Stomach (tissue), 19 donors: ENCODE measurements at places on chromosomes 2 and 18.

- DNase-seq, result no peak
Observed at GRCh38 chr18:76963936-76964335, 141.6 kb downstream of the ZNF236 start.

DNA sequence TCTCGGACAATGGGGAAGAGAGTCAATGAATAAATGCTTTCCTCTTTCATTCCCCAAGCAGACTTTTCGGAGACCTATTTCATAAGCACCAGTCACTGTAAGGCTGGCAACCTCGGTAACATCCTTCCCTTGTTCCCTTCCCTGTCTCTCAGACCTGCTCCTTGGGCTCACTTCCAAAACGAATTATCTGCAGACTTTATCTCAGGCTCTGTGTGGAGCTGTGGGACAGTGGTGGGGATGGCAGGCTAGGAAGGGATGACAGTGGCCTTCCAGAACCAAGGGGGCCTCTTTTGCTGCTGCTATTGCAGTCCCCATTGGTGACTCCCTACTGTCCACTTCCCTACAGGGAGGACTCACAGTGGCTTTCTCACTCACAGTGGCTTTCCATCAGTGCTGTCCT, 185.6 kb upstream of the MEX3C start:
- no peak for DNase-seq

- no peak for DNase-seq
Observed at GRCh38 chr18:31398191-31398590, 21.6 kb downstream of the DSG4 start.

GRCh38 chr2:185477452-185477851, 261.2 kb upstream of the FSIP2 start:
- DNase-seq, result no peak

DNA sequence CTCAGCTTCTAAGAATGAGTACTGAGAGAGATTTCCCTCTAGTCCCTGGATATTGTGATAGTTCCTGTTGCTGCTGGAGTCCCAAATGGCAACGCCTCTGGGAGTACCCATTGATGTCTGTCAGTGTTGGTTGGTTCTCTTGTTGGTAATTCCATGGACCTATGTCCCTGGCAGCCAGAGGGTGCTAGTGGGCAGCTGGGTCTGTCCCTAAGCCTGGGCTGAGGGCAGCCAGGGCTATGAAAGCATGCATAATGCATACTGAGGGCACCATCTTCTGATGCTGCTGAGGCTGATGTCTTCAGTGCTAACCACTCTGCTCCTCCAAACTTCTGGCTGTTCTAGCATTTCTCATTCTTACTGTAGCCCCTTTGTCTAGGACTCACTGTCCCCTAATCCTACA, 35.9 kb downstream of the NABP1 start:
- no peak for DNase-seq

DNA sequence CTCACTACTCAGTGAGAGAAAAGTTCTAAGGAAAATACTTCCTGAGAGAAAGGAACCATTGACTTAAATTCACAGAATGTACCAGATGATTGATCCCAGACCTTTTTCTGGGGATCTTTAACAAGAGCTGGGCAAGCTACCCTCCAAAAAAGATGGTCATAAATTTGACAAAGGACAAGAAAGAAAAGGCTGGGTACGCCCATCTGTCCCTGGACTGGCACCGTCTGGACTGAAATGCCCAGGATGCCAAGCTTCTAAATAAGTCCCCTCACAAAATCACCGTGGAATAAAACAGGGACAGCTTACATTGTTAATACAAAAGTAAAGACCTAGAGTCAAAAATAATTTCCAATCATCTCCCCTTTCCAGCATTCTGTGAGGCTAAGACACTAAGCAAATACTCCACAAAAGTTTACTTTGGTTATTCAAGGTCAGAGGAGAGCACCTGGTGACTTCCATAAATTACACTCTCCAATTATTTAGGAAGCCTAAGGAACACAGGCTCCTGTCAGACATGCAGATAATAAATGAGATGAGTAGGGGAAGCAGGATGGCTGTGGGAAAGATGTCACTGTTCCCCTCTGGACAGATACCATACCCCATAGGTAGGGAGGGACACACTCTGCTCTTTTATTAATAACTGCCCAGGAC, 69.9 kb downstream of the UXS1 start:
- no peak for DNase-seq

DNA sequence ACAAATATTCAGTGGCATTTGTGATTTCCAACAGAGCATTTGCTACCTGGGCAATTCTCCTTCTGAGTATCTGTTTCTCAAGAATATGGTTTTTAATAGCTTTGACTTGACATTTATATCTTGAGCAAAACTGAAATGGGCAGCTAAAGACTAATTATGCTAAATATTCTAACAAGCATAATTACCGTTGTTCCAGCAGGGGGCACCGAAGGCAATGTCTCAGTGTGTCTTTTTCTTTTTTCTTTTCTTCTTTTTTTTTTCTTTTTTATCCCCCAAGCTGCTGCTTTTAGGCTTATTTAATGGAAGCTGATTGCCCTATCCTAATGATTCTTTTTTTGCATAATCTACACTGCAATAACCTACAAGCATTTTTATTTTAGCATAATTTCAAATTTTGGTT, 138.9 kb upstream of the NABP1 start:
- peak; percentile 66 for DNase-seq

- DNase-seq, result no peak
Observed at GRCh38 chr2:72576861-72577260, 249.0 kb downstream of the EXOC6B start.

GRCh38 chr18:56715121-56715520, 64.0 kb downstream of the WDR7 start:
- no peak for DNase-seq

DNA sequence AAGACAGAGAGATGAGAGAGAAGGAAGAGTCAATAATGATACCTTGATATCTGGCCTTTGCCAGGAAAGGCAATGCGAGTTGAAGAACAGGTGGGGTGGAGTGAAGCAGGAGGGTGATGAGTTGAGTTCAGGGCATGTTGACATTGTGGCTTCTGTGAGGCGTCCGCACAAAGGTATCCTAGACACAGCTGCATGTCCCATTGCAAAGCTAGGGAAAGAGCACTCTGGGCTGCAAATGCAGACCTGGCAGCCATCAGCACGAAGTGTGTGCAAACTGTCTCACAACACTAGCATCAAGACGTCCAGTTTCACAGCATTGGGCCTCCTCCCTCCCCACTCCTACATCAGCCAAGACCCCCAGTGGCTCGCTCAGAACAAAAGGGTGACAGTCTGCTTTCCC, 36.1 kb downstream of the TEX51 start:
- no peak for DNase-seq

- no peak for DNase-seq
Observed at GRCh38 chr2:70240599-70240998, 7.8 kb downstream of the TIA1 start.

DNA sequence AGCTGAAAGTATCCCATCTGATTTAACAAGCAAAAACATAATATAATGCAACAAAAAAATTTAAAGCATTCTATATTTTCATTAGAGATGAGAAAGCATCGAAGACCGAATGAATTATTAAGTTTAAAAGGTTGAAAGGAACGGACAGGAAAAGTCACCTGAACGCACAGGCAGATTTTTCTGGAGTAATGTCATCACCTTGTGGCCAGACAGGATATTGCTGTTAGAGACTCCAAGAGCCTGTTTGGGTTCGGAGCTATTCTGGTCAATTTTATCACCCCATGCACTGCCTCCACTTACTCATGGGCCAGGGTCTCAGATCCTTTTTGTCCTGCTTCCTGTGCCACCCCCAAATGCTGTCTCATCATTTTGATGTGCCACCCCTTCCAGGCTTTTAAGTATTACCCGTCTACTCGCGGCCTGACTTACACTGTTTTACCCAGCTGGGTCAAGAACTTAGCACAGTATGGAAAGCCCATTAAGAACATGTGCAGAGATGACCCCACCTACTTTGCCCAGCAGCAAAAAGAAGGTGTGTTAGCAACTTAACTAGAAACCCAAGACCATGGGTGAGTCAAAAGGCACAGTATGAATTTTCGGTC, 27.3 kb downstream of the GKN2 start:
- peak; percentile 37 for DNase-seq

GRCh38 chr2:171702781-171703556, 15.7 kb downstream of the DYNC1I2 start:
- DNase-seq, result no peak

GRCh38 chr2:202425036-202425435, 48.9 kb downstream of the BMPR2 start:
- no peak for DNase-seq

DNA sequence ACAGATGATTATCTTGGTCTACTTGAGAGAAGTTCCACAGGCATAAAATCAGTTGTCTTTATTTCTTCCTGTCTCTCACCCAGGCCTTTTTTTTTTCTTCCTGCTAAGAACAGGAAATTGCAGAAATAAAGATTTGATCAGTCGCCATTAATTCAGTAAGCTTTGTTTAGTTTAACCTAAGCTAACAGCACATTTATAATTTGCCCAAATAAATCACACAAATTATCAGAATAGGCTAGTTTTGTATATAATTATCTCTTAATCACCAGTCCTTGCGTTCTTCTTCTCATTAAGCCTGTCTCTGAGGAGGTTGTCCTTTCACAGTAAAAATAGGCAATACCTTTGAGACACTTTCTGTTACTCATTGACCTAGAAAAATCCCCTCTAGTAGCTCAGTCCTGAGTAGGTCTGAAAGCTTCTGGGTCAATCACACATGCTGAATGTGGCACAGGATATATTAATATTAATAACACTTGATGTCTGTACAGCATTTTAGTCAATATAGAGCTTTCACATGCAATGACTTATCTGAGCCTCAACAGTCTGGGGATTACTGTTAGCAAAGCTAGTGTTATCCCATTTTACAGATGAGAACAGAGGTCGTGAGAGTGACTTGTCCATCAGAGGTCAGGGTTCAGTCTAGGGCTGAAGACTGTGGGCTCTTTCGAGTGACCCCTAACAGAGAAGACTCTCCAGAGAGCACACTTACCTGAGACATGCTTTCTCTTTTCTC, 11.2 kb upstream of the STK17B start:
- DNase-seq, result no peak

GRCh38 chr18:51668101-51668500, 470.6 kb upstream of the MEX3C start:
- DNase-seq, result peak; percentile 67

GRCh38 chr2:193783681-193784080, 1588.9 kb upstream of the TMEFF2 start:
- no peak for DNase-seq

GRCh38 chr2:184004289-184004947, 593.9 kb upstream of the ZNF804A start:
- DNase-seq, result no peak

GRCh38 chr2:234945339-234945873, 6.4 kb upstream of the SH3BP4 start:
- no peak for DNase-seq

DNA sequence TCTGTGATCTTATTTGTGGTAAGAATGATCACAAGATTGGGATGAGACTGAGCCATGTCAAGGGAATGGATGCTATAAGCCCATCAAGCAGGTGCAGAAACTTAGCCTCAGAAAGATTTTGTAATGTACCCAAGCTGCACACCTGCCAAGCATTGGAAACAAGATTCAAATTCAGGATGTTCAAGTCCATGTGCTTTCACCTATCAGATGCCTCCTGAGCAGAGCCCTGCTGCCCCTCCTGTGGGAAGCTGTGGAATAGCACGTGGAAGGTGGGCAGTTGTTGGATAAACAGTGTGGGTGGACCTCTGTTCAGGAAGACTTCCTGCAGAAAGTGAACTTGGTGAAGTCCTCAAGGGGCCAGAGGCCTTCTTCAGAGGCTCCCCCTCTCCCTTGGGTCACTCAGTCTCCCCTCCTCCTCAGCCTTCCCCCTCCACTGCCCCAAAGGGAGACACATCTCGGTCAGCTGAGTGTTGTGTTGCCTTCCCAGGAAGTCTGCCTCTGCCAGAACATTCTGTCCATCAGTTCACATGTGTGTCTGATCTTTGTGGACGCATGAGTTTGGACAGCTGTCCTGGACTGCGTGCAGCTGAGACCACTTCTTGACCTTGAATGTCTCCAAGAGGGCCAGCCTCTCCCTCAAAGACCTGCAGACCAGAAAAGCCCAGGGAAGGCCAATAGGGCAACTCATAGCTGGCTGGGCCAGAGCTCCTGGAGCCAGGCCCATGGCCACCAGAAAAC, 186.1 kb downstream of the INHBB start:
- no peak for DNase-seq

GRCh38 chr2:68961380-68961779, 8.7 kb upstream of the GKN2 start:
- DNase-seq, result no peak

DNA sequence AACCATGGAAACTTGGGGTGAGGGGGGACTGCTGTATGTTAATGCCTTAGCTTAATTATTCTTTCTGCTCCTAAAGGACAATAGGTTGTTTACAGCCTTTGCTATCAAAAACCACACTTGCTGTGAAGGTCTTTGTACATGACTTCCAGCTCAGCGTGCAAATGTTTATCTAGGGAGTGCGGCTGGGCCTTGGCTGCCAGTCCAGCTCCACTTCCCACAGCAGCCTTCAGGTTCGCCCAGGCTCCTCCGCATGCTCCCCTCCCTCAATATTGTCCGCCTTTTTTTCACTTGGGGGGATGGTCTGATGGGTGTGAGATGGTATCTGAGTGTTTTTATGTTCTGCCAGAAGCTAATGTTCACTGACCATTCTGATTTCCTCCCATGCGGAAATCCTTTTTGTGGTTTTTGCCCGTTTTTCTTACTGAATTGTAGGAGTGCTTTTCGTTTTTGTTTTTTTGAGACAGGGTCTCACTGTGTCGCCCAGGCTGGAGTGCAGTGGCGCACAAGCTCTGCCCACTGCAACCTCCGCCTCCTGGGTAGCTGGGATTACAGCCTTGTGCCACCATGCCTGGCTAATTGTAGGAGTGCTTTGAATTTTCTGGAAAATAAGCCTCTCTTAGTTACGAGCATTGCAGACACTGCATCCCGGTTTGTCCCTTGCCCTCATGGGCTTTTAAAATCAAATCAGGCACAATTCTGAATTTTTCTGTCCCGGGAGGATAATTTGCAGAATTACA, 28.8 kb downstream of the SH3BP4 start:
- peak; percentile 74 for DNase-seq

- DNase-seq, result no peak
Observed at GRCh38 chr2:2098458-2099167, 232.5 kb downstream of the MYT1L start.

DNA sequence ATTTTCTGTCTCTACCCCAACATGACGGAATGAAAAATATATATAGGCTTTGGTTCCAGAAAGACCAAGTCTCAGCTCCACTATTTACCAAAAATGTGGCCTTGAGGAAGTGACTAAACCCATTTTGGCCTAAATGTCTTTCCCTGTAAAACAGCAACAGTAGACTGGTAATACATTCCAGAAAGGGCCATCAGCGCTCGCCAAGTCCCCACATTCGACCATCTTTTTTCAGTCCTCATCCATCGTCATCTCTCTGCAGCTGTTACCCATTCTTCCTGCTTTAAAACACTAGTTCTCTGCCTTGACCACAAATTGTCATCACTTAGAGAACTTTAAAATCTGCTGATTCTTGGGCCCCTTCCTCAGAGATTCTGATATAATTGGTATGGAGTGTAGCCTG, 183.8 kb upstream of the CTAGE1 start:
- DNase-seq, result no peak

GRCh38 chr2:1625281-1626001, 118.9 kb downstream of the PXDN start:
- DNase-seq, result peak; percentile 44

- DNase-seq, result no peak
Observed at GRCh38 chr2:204495381-204495780, 49.9 kb upstream of the PARD3B start.
